ENCODE measurements at places on chromosomes 5 and 9.

GRCh38 chr5:127133071-127133470 is 59.8 kb upstream of the C5orf63 start:
- DNase-seq = no peak

GRCh38 chr5:140402258-140403074 is 833 bp downstream of the ANKHD1 start:
- DNase-seq = peak; percentile 47

GRCh38 chr9:75455444-75455921 is 367.2 kb downstream of the OSTF1 start:
- no peak for DNase-seq

DNA sequence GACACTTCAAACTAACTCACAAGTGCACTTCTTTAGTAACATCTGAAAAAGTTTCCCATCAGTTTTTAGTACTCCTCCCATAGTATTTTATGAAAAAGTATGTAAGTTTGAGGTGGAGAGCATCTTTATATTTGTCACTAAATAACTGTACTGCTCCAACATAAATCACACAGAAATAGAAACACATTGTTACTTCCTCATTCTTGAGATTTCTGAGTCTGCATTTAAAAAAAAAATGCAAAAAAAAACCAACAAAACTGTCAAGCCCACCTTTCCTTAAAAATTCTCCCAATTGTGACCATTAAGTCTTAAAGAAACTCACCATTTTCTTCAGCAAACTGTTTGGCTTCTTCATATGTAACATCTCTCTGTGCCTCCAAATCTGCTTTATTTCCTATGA is 18.7 kb downstream of the RAB14 start:
- DNase-seq = no peak

DNA sequence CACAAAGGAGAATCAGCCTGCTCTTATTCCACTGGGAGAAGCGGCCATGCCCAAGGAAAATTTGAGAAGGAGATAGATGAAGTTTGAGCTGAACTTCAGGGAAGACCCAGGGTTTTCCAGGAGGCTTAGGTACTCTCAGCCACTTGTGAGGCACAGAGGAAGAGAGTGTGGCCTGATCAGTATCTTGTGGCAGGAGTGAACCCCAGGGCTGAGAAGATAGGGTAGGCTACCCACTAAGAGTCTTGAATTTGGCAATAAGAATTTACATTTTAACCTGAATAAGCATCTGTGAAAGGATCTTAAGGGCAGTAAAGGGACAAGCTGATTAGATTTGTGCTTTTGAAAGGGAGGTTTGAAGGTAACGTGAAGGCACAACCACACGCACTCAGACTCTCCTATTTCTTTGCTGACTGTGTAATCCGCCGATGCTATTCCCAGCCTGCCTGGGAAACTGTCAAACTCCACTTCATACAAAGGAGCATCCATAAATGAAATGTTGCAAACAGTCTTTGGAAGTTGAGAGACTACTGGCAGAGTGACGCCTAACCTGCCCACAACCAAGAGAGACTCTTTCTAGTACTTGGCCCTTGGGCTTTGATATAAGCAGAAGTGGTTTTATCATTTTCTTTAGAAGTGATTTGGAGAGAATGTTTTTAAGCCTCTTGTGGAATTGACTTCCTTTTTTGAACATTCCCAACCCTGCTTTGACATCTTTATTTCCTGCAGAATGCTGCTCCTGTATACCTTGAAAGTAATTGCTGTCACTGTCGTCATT is 108.2 kb upstream of the VCAN start:
- DNase-seq = no peak

GRCh38 chr5:149380466-149381121 is 1.5 kb upstream of the IL17B start:
- DNase-seq = no peak

DNA sequence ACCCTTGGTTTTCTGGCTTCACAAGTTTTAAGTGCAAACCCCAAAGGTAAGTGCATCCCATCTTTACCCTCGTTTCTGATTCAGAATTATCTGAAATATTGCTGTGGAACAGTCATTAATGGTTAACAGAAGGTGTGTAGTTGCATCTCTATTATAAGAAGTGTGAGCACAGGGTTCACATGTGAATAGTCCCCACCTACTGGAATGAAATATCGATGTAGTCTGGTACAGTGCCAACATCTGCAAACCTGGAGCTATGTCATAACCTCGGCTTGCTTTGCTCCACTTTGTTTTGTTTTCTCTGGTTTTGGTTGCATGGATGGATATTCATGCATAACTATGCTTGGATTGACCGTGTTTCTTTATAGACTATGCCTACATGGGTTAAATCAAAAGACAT is 12.6 kb downstream of the HTR4 start:
- no peak for DNase-seq

DNA sequence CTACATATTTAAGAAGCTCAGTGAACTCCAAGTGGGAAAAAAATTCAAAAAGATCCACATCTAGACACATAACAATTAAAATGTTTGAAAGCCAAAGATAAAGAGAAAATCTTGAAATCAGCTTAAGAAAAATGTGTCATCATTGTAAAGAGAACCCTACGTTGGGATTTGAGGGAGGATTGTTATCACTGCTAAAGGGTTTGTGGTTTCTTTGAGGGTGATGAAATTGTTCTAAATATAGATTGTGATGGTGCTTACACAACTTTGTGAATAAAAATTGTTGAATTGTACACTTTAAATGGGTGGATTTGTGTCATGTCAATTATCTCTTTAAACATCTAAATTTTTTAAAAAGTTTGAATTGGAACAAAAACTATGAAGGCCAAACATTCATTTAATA is 92.2 kb upstream of the ADAMTS19 start:
- DNase-seq = no peak

- DNase-seq = no peak
Observed at GRCh38 chr5:74138721-74139120, 501.8 kb downstream of the ENC1 start.

DNA sequence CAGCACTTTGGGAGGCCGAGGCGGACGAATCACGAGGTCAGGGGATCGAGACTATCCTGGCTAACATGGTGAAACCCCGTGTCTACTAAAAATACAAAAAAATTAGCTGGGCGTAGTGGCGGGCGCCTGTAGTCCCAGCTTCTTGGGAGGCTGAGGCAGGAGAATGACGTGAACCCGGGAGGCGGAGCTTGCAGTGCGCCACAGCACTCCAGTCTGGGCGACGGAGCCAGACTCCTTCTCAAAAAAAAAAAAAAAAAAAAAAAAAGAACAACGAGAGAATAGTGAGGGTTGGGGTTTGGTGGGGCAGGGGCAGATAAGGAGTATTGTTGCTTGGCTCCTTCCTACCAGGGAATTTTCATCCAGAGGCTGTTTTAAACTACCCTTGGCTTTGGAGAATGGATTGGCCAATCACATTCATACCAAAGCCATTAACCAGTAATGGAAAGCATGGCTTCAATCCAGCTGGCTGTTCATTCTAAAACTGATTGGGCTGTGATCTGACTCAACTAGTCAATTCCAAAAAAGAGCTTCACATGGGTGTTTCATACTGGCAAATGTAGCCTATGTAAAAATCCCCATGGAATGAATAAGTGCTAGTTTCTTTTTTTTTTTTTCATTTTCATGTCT is 64.4 kb downstream of the PLCXD3 start:
- DNase-seq = no peak

DNA sequence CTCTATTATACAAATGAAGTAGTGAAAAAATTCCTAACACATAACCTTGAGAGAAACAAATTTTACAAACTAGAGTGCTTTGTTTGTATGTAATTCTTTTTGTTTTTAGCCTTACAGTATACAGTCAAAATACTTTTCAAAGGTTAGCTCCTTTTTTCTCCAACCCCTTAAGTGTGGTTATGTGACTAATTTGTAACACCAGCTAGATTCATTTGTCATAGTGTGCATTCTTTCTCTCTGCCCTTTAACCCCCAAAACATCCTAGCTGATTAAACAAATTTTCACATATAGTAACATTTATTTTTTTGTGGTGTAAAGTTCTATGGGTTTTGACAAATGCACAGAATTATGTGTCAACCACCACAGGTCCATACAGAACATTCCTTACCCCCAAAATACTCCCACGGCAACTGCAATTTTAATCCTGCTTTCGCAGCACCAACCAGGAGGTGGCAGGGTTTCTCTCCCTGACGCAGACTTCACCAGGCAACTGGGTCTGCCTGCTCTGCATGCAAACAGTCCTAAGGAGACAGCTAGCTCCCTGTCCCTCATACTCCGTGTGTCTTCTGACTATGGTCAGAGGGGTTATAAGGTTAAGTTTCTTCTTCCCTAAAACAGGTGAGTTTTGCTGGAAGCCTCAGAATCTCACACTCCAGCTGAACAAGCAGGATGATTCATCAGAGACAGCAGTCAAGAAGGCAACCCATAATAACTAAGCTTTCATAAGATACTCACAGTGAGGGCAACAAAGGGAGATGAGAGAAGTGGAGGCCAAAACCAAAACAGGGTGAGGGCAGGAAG is 44.5 kb upstream of the NR5A1 start:
- DNase-seq = no peak

Measured in activated B cell treated with CpG ODN at 0.5 μM for 24 hours (primary cell).